NCI-H2107 (cell line): ENCODE measurements at places on chromosomes 1 and 21.
A peak's percentile ranks its signal among the peaks of the same experiment; 100 is the strongest.

GRCh38 chr1:243438146-243438545 lies 182.3 kb downstream of the SDCCAG8 start:
- DNase-seq = no peak

DNA sequence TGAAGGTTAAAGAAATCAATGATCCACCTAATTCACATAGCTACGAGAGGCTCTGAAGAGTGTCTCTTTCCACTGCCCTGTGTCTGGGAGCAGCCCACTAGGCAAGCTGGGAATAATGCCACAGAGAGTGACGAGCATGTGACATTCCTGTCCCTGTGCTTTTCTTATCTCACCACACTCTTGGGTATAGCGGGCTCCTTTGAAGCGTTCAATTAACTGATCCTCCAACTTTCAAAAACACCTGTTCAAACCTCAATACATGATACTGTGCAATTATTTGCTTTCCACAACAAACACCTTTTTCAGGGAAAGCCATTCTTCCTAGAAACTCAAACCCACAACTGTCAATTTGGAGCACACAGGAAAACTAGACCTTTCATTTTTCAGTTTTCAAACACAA lies 43.4 kb downstream of the PLPP3 start:
- peak; percentile 80 for DNase-seq

GRCh38 chr1:47402591-47402990 lies 13.5 kb upstream of the FOXE3 start:
- DNase-seq = no peak

DNA sequence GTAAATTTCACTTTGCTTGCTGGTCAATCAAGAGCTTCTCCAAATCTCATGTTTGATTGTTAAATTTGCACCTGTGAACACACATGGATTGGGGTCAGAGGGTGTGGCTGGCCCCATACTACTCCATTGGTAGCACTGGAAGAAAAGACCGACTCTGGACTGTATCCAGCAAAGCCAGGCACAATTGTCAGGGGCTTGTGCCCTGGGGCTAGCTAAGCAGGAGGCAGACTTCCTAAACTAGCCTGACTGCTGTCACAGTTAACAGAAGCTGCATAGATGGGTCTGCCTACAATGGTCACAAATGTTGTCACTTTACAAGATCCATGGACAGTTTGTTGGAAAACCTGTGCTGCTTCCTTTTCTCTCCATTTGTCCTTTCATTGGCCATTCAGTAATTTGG lies 421.0 kb downstream of the DSCAM start:
- no peak for DNase-seq

DNA sequence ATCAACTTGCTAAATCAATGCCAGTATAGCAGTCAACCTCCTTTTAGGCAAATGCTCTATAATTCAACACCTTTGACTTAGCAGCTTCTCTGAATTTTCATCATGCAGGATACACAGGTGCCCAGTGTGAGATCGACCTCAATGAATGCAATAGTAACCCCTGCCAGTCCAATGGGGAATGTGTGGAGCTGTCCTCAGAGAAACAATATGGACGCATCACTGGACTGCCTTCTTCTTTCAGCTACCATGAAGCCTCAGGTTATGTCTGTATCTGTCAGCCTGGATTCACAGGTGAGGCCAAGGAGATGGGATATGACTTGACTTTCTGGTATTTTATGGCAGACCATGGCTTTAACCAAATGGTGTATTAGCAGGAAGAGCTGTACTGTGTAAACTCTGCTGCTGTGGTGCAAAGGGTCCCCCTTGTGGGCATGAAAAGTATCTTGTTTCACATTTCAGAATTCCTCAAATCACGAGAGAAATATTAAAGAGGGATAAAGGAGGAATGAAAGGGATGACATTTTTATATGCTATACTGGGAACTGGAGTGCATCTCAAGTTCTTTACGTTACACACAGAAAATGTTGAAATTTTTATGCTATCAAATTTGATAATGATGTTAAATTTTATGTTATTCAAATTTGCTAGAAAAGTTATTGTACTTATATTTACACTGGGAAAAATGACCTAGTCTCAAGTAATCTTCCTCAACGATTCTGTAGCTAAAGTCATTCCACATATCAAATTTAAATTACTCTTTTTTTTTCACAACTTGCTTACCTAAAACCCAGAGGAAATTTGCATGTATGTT lies 88.9 kb downstream of the CRB1 start:
- no peak for DNase-seq

DNA sequence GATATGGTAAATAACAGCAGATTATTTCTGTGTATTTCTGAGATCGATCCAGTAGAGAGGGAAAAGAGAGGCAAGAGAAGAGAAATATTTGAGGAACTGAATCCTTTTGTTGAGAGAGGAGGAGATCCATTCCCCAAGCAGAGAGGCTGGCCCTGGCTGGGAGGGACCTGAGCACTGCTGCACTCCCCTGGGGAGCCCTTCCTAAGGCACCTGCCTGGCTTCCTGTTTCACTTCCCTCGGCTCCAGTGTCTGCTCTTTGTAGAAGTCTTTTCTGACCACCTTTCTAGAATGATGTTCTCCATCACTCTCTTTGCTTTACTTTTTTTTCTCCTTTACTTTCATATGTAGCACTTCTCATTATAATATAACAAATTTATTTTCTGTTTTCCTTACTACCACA lies 42.3 kb upstream of the SLC6A9 start:
- DNase-seq = no peak

- DNase-seq = no peak
These were observed 75.3 kb downstream of the S1PR1 start for GRCh38 chr1:101312147-101312546.

DNA sequence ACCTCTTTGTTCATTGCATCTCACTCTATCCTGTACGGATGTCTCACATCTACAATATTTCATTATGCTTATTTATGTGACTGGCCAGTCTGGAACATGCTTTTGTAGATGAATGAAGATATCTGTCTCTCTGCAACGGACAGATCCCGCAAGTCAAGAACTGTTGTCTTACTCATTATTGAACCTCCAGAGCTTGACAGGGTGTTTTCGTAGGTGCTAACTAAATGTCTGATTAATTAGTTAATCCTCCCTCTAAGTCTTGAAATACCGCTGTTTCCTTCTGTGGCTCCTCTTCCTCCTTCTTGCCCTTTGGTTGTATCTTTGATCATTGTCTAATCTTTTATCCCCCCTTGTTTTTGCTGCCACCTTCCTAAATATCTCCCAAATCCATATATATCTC lies 3.2 kb upstream of the C1orf162 start:
- no peak for DNase-seq

DNA sequence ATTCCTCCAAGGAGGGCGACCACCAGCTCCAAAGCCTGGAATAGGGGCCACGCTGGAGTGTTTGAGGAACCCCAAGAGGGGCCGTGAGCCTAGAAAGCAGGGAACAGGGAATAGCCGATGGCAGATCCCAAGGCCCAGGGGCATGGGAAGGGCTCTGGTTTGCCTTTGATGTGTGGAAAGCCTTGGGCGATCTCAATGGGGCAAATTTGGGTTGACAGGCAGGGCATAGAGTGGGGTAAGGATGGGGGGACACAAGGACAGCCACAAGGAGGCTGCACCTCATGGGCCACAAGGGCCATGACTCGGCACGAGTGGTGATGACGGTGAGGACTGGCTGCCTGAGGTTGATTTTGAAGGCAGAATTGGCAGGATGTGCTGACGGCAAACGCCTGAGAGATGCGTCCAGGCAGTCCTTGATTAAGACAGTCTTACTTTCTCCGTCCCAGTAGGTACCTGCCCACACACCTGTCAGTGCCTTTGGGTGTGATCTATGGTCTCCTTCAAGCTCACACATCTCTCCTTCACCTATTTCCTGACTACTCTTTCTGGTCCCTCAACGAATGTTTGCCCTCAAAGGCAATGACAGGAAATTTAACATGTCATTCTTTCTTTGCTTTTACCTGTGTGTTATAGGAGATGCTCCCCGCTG lies 2.0 kb upstream of the TMPRSS3 start:
- no peak for DNase-seq

- no peak for DNase-seq
These were observed 94.6 kb downstream of the LRRC7 start for GRCh38 chr1:69662321-69662720.

DNA sequence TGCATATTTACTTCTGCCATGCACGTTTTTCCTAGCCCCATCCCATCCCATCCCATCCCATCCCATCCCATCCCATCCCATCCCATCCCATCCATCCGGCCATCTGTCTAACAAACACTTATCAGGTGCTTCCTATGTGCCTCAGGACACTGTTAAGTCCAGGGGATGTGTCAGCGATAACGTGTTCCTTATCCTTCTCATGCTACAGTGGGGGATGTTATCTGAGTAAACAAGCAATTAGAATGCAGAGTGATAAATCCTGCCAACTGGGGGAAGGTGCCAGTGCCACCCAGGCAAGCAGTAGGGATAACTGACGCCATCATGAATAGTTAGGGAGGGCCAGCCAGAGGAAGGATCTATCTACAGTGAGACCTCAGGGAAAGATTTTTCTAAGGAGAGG lies 304.2 kb downstream of the CAMTA1 start:
- no peak for DNase-seq

DNA sequence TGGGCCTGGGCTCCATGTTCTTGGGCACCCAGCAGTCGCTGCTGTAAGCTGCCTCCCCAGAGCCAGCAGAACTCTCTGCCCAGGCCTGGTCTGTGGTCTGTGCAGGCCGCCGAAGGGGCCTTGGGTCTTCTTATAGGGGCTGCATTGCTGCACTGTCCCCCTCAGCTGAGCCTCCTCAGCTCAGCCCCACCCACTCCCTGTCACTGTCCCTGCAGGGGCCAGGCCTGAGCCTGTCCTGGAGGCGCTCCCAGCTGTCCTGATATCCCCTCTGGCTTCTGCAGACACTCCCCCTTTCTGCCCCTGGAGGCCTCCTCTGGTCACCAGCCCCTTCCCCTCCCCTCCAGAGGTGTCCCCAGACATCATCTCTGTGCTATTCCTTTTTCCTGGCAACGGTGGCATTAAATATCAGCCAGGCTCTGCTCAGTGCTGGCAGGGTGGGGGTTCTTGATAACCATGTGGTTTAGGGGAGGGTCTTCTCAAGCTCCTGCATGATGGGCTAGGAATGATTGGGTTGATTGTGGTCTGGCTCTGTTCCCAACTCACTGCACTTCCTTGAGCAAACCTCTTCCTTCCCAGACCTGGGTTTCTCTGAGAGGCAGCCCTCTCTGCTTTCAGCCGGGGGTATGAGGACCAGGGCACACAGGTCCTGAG lies 3.7 kb upstream of the FOXO6 start:
- DNase-seq = no peak

GRCh38 chr1:247429496-247429895 lies 13.5 kb downstream of the NLRP3 start:
- DNase-seq = no peak

GRCh38 chr1:9376886-9377333 lies 84.2 kb downstream of the SPSB1 start:
- no peak for DNase-seq

DNA sequence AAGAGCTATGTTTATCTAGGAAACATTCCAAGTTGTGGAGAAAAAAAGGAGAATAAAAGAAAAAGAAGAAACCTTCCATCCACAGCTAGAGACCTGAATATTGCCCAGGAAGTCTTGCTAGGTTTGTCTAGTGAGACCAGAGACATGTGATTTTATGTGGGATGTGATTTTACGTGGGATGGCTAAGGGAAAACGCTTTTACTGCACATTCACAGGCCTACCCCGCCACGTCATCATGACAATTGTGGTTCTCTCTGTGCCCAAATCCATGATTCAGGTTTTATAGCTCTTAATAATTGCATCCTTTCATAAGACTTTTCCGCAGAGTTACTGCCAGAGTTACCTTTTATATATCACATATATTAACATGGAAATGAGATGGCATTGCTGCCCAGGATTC lies 86.4 kb upstream of the SSX2IP start:
- no peak for DNase-seq
